ENCODE measurements at places on chromosomes 6 and 20.
A peak's percentile ranks its signal among the peaks of the same experiment; 100 is the strongest.

DNA sequence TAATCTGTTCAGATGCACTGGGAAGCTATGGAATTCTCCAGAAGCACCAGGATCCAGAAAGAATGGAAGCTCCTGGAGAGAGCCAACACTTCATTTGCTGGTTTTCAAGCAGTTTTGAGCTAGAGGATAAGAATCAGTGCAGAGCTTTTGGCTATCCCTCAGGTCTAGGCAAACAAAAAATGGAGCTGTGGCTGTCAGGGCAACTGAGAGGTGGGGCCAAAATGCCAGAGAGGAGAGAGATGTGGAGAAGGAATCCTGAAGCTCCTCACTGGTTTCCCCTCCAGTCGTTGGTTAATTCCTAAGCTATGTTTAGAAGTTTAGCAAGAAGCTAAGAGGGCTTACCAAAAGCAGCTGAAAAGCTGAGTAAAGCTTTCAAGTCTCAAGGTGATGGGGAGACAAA, 294.2 kb upstream of the JARID2 start:
- no peak for DNase-seq
- no peaks in the 10 kb centered on the region for H3K4me1 ChIP-seq
- no peak overlapping the region for H3K27ac ChIP-seq
- no peaks in the 10 kb centered on the region for H3K27me3 ChIP-seq

DNA sequence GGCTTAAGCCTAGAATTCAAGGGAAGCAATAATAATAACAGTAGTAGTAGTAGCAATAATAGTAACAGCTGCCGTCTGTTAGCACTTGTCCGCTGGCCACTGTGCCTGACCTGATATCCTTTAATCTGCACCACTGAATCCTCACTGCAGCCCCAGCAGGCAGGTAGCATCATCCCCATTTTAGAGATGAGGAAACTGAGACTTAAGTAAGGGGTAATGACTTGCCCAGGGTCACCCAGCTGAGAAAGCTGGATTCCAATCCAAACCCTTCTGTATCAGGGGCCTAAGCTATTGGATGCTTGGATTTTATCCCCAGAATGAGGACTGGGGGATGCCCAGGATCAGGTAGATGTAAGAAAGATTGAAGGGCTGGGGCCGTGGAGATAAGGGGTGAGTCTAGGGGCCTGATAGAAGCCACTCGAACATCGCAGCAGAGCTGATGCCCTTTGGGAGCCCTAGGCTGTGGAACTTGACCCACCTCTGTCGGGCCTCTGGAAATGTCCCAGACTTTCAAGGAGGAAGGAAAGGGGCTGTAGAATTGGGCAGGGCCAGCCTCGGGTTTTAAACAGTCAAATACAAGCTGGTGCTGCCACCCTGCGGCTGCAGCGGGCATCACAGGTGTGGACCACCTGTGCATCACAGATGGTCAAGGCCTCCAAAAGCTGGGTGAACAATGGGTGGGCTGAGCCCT, 102.1 kb upstream of the MYL9 start:
- H3K27me3 ChIP-seq: peaks cover 9% of the 10 kb centered on the region
- DNase-seq: peak; percentile 47
- H3K4me1 ChIP-seq: peaks cover 13% of the 10 kb centered on the region
- no peaks in the 10 kb centered on the region for H3K36me3 ChIP-seq
- no peak overlapping the region for H3K4me3 ChIP-seq
- no peak overlapping the region for H3K27ac ChIP-seq

DNA sequence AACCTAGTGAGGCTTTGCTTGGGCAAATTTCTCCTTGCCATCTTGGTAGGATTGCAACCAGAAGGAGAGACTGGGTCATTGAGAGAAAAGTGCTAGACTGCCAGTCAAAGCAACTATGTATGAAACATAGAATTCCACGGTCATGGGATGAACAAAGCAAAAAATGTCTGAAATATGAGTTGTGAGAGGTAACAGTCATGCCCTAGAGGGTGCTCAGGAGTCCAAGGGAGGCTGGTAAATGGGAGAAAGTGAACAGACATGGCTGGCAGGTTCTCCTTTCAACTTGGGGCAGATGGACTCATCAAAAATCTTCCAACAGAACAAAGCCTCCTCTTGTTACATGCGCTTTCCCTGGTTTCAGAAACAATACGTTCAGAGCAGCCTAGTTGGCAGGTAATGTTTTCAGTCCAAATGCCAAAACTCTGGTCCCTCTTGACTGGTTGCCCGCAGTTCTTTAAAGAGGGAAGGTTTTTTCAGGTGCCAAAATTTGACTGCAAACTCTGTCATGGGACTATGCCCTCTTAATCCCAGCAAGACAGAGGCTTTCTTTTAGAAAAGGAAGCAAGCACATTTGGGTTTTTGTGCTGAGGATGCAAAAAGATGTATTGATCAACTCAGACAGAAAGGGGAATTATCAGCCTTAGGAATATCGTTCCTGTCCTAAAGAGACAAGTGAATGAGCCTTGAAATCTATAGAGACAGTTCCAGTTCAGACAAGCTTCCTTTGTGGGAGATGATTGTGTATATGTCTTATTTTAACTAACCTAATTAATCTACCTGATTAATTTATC, 68.5 kb upstream of the SASH1 start:
- H3K36me3 ChIP-seq: no peaks in the 10 kb centered on the region
- H3K27me3 ChIP-seq: peaks cover 4% of the 10 kb centered on the region
- no peak for DNase-seq
- H3K27ac ChIP-seq: no peak overlapping the region
- H3K4me3 ChIP-seq: no peak overlapping the region

DNA sequence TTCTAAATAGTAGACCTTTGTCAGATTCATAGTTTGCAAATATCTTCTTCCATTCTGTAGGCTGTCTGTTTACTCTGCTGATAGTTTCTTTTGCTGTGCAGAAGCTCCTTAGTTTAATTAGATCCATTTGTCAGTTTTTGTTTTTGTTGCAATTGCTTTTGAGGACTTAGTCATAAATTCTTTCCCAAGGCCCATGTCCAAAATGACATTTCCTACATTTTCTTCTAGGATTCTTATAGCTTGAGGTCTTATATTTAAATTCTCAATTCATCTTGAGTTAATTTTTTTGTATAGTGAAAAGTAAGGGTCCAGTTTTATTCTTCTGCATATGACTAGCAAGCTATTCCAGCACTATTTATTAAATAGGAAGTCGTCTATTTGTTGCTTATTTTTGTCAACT, 287.0 kb downstream of the PACRG start:
- no peaks in the 10 kb centered on the region for H3K36me3 ChIP-seq
- H3K4me3 ChIP-seq: no peak overlapping the region
- no peaks in the 10 kb centered on the region for H3K4me1 ChIP-seq
- no peak overlapping the region for H3K27ac ChIP-seq
- no peak for DNase-seq

GRCh38 chr6:109336221-109336961, 45.9 kb downstream of the CD164 start:
- H3K4me3 ChIP-seq: no peak overlapping the region
- H3K27ac ChIP-seq: no peak overlapping the region
- no peak for DNase-seq

GRCh38 chr20:17617868-17618672, 48.2 kb downstream of the DSTN start:
- H3K27me3 ChIP-seq: peaks cover 23% of the 10 kb centered on the region
- H3K4me1 ChIP-seq: peaks cover 22% of the 10 kb centered on the region
- H3K36me3 ChIP-seq: peaks cover 28% of the 10 kb centered on the region
- H3K4me3 ChIP-seq: no peak overlapping the region

- DNase-seq: no peak
- no peaks in the 10 kb centered on the region for H3K27me3 ChIP-seq
- H3K4me3 ChIP-seq: no peak overlapping the region
- no peak overlapping the region for H3K27ac ChIP-seq
- H3K36me3 ChIP-seq: no peaks in the 10 kb centered on the region
These were observed 69.6 kb upstream of the SMIM28 start for GRCh38 chr6:138307816-138308730.

- H3K4me1 ChIP-seq: no peaks in the 10 kb centered on the region
- no peaks in the 10 kb centered on the region for H3K36me3 ChIP-seq
- DNase-seq: no peak
- peaks cover 8% of the 10 kb centered on the region for H3K27me3 ChIP-seq
These were observed 166.3 kb upstream of the PMEPA1 start for GRCh38 chr20:57876163-57876562.

DNA sequence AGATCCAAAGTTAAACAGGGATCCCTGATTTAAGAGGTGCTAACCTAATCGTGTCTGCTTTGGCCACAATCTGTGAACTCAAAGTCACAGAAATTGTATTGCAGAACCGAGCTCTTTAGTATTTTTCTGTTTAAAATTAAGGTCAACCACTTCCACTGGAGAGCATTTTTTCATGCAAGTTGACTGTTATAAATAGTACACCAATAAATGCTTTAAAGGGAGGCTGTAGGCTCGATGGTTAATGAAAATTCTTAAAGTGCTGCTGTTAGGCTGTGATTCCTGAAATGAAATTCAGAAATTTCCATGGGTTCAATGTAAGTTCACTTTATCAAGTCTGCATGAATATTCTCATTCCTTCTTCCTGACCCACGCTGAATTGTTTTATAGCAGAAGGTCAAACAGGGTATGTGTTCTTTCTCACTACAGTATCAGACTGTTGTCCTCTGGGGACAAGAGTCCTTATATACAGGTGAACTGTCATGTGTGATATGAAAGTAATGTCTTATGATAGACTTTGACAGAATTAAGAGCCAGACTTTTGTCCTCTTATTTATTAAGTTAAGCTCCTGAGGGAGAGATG, 92.5 kb upstream of the HDGFL1 start:
- no peak overlapping the region for H3K4me3 ChIP-seq
- no peak overlapping the region for H3K27ac ChIP-seq
- no peaks in the 10 kb centered on the region for H3K4me1 ChIP-seq
- no peak for DNase-seq
- no peaks in the 10 kb centered on the region for H3K36me3 ChIP-seq

DNA sequence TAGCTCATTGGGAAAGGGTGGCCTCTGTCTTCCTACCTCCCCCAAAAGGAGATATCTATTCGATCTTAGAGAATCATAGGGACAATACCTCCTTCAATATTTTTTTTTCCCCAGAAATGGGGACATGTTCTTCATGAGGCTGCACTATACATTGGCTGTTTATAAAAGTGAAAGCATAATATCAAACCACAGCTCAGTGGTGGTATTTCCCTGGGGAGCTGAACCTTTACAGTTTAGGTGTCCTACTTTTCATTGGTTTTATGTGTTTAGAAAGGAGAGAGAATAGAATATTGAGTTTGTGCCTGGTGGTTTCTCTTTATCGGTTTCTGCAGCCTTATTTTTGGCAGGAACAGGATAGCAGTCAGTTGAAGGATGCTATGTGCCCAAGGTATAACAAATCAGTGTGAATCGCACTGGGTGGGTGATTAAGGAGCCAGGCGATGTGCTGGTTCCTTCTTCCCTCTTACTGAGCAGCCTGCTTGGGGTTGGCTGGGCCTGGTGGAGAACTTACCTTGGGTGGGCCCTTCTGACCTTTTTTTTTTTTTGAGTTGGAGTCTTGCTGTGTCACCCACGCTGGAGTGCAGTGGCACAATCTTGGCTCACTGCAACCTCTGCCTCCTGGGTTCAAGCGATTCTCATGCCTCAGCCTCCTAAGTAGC, 25.2 kb downstream of the UST start:
- DNase-seq: no peak
- peaks cover 58% of the 10 kb centered on the region for H3K4me1 ChIP-seq

- H3K27me3 ChIP-seq: peaks cover 6% of the 10 kb centered on the region
- no peak for DNase-seq
- peaks cover 7% of the 10 kb centered on the region for H3K4me1 ChIP-seq
- no peak overlapping the region for H3K27ac ChIP-seq
- H3K36me3 ChIP-seq: no peaks in the 10 kb centered on the region
These were observed 12.8 kb downstream of the BHLHE23 start for GRCh38 chr20:62993856-62994494.

DNA sequence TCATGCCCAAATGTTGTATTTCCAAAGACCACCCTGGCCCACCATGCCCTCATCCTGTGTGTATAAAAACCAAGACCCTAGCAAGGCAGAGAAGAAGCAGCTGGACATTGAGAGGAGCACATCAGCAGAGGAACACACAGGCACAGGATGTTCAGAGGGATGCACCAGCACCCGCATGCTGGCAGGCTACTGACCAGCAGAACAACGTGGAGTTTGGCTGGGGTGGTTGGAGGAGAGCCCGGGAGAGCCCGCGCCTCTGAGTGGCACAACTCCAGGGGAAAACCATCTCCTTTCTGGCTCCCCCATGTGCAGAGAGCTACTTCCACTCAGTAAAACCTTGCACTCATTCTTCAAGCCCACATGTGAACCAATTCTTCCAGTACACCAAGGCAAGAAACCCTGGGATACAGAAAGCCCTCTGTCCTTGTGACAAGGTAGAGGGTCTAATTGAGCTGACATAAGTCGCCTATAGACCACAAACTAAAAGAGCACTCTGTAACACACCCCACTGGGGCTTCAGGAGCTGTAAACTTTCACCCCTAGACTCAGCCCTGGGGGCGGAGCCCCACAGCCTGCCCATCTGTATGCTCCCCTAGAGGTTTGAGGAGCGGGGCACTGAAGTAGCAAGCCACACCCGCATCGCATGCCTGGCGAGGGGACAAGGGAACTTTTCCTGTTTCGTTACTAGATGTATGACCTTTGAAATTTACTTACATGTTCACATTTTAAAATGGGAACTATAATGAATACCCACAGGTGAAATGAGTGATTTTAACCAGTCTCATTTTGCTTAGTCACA, 831.5 kb upstream of the CITED2 start:
- no peaks in the 10 kb centered on the region for H3K36me3 ChIP-seq
- no peaks in the 10 kb centered on the region for H3K4me1 ChIP-seq
- H3K4me3 ChIP-seq: no peak overlapping the region
- H3K27ac ChIP-seq: no peak overlapping the region

- H3K27ac ChIP-seq: no peak overlapping the region
- H3K36me3 ChIP-seq: no peaks in the 10 kb centered on the region
- DNase-seq: no peak
- H3K27me3 ChIP-seq: peaks cover 4% of the 10 kb centered on the region
- H3K4me3 ChIP-seq: no peak overlapping the region
- H3K4me1 ChIP-seq: no peaks in the 10 kb centered on the region
These were observed 42.7 kb downstream of the SASH1 start for GRCh38 chr6:148385379-148385778.

DNA sequence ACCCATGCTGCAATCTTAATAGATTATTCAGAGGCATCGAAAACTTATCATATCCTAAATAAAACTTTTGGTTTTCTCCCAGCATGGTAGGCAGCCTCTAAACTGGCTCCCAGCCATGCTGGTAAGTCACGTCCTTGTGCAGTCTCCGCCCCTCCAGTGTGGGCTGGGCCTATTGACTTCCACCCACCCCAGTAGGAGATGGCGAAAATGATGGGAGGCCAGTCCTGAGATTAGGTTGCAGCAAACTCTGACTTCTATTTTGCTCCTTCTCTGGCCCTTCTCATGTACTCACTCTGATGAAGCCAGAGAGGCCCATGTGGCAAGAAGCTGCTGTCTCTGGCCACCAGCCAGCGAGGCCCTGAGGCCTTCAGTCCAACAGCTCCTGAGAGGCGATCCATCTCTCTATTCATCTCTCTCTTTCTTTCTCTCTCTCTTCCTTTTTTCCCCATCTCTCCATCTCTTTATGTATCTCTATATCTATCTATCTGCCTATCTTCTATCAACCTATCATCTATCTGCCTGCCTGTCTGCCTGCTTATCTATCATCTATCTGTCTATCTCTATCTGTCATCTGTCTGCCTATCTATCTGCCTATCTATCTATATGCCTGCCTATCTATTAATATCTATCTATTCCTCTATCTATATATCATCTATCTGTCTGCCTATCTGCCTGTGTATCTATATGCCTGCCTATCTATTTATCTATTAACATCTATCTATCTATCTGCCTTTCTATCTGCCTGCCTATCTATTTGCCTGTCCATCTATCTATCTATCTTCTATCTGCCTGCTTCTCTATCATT, 52.7 kb upstream of the STX16 start:
- no peak for DNase-seq
- H3K4me1 ChIP-seq: no peaks in the 10 kb centered on the region
- no peak overlapping the region for H3K27ac ChIP-seq
- no peak overlapping the region for H3K4me3 ChIP-seq
- peaks cover 6% of the 10 kb centered on the region for H3K27me3 ChIP-seq

Data from immature natural killer cell (primary cell).